ENCODE measurements at places on chromosomes 16 and 17.

GRCh38 chr16:24978370-24978914, 36.7 kb downstream of the ARHGAP17 start:
- DNase-seq: no peak

DNA sequence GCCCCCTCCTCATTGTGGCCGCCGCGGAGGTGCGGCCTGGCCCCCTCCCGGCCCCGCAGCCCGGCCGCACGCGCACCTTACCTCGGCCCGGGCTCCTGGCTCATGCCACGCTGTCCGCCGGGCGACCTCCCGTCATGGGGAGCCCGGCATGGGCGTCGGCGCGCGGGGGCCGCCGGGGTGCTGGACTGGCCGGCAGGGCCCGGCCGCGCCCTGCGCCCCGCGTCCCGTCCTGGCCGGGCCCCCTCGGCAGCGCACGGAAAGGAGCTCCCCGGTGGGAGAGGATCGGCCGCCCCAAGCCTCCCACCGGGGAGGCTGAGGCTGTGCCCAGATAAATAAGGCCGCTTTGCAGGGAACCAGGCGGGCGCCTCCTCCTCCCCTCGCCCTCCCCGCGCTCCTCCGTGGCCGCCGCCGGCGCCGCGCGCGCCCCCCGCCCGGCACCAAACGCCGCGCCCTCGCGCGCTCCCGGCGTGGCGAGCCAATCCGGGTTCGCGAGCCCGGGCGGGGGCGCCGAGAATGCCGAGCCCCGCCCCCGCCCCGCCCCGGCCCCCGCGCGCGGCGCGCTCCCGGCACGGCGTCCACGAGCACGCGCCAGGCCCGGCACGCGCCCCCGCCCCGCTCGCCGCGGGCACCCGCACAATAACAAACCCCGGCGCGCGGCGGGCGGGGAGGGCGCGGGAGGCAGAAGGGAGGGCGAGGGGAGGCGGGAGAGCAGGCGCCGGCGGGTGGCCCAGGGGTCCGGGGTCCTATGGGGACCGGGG, at the start of gene FBXL16:
Gene FBXL16 (minus strand): TSS at position 371 of the 758 bp plus-strand sequence. CDS start 8,396 bp downstream, outside the sequence.
- no peak for DNase-seq

DNA sequence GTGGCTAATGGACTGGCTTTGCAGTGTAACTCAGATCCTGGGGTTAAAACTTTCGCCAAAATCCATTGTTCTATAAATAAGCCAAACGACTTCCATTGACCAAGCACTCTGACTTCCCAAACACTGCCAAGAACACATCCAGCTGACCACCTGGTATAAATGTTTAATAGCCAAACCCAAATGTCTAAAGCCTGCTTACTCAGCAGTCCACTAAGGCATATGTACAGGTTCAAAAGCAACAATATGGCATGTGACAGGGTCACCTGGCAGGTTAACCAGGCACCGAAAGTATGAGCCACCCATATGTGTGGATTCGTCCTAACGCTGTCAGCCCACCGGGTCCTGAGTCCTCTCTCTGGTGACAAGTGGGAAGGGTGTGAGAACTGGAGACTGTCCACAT, 2.1 kb downstream of the CSNK1D start:
- no peak for DNase-seq

- peak; percentile 61 for DNase-seq
These were observed 65.9 kb downstream of the EMP2 start for GRCh38 chr16:10514369-10515055.

DNA sequence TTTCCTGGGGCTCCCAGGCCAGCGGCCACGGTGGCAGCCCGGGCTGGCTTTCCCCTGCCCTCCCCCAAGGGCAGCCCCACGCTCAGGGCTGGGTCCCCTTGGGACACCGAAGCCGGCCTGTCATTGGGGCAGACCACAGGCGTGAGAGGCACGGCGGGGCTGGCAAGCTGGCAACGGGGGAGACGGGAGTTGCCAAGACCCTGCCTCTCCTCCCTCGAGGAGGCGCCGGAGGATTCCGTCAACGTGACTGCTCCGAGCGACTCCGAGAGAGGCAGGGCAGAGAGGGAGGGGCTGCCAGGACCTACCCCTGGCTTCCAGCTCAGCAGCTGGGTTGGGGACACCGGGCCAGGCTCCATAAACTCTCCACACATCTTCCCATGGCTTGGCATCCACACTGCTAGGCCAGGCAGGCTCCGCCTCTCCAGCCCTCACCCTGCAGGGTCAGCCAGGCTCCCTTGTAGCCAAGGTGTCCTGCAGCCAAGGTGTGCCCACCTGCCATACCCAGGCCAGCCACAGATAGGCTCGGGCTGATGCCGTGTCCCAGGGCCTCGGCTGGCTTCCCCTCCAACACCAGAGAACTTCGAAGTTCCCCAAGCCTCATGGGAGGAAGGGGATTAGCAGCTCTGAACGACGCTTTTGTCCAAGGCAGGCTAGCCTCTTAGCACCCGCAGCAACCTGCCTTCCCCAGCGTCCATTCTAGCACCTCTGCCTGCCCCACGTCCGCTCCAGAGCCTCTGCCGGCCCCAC, 25.5 kb downstream of the TIMM22 start:
- DNase-seq: no peak

- DNase-seq: no peak
These were observed 66.9 kb downstream of the SKAP1 start for GRCh38 chr17:48363161-48363560.

- no peak for DNase-seq
These were observed 107.8 kb downstream of the CRLF3 start for GRCh38 chr17:30716461-30717290.

DNA sequence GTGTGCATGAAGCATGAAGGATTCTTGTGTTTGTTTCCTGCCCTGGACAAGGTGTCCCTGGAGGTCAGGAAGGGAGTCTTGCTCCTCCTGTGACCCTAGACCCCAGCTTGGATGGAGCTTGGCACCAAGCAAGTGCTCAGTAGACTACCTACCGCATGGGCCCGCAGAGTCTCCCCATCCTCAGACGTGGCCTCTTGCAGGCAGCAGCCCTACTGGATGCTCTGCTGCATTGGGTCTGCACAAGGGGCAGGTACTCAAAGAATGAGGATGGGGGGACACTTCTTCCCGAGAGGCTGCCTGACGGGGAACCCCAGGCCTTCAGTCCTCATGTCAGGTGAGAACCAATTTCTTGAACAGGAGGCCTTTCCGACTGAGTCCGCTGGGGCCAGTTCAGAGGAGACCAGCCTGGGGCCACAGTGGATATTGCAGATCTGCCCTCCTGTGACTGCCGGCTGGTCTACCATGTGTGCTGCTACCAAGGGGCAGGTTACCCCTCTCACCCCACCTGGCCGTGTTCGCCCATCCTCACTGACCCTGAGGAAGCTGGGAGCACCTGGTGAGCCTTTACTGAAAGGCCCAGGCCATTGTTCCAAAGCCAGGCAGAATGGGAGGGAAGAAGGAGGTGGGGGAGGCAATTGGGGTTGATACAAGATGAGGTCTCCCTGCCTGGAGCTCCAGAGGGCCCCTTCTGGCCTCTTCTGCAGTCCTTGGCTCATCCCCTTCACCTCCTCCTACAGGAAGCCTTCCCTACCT, 206.3 kb downstream of the RAB11FIP4 start:
- DNase-seq: no peak

Measured in fibroblast of the conjunctiva (primary cell).